ENCODE measurements at places on chromosomes 4 and X.
A peak's percentile ranks its signal among the peaks of the same experiment; 100 is the strongest.

DNA sequence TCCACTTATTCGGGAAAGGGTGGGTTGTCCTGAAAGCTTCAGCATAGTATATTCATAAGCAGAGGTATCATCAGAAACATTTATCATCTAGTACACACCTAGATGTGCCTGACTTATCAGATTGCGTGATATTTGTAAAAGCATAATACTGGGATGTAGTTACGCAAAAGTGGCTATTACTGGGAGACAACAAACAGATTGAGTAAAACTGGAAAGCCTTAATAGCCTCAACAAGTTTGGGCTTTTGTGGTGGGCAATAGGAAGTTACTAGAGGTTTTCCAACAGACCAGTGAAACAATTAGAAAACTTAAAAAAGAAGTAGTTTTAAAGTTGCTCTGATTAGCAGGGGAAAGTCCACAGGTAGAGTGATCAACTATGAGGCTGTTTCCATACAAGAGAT, 39.8 kb downstream of the GPRIN3 start:
- DNase-seq, result no peak

DNA sequence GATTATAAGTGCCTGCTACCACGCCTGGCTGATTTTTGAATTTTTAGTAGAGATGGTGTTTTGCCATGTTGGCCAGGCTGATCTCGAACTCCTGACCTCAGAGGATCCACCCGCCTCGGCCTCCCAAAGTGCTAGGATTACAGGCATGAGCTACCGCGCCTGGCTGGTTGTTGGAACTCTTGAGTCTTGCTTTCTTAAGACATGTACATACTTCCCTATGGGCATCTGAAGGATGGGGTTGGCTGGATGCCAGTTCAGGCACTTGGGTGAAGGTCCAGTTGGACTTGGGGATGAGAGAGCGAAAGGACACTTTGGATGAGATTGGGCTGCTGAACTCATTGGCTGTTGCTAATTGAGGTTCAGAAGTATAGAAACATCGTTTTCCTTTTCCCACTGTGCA, 40.5 kb downstream of the ATG4A start:
- no peak for DNase-seq

- DNase-seq, result no peak
Measured at GRCh38 chr4:61909031-61909430, 708.9 kb downstream of the ADGRL3 start.

- DNase-seq, result no peak
Measured at GRCh38 chr4:112318239-112319142, 21.3 kb downstream of the ALPK1 start.

GRCh38 chr4:174828845-174829701, at the start of gene GLRA3:
Gene GLRA3 (minus strand): TSS chr4:174829247. CDS start chr4:174828811, 436 bp downstream.
- peak; percentile 67 for DNase-seq

GRCh38 chrX:130086447-130087206, 23.7 kb downstream of the ELF4 start:
- DNase-seq, result no peak

DNA sequence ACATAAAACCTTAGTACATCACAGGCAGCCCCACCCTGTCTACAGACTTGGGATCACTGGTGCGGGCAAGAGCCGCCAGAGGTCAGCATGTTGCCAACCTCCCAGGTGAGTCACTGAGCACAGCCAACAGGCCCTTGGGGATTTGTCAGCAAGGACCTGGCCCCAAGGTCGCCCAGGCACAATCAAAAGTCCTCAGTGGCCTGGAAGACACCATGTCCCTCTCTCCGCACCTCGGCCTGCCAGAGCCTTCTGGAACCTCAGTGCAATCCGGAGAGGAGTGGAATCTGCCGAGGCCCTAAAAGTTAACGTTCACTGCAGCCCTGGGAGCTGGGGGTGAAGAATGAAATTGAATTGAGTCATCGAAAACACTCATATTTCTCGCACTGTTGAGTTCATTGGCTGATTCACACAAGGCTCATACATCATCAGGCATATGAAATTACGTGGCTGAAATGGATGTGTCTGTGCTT, 74.3 kb downstream of the WFS1 start:
- DNase-seq, result no peak

DNA sequence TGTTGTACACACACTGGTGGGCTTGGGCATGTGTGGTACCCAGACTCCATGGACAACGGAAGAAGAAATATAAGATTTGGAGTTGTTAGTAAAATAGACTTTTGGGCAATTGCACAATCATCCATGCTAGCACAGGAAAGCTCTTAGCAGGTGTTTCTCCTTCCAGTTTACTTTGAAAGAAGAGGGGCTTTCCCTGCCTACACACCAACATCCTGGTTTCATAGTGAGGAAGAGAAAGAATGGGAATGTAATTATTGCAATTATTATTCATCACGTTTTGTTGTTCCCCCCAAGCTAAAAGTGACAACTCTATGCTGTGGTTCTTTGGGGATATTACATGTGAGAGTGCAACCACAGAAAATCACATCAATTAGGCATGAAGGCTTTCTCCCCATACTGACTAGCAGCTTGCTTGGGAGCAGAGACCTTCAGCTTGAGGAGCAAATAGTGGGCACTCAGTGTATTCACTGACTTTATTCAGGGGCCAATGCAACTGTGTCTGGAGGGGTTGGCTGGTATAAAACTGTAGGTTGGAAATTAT, 57.2 kb upstream of the PUDP start:
- DNase-seq, result no peak
